ENCODE measurements at places on chromosomes 5 and 9.
A peak's percentile ranks its signal among the peaks of the same experiment; 100 is the strongest.

DNA sequence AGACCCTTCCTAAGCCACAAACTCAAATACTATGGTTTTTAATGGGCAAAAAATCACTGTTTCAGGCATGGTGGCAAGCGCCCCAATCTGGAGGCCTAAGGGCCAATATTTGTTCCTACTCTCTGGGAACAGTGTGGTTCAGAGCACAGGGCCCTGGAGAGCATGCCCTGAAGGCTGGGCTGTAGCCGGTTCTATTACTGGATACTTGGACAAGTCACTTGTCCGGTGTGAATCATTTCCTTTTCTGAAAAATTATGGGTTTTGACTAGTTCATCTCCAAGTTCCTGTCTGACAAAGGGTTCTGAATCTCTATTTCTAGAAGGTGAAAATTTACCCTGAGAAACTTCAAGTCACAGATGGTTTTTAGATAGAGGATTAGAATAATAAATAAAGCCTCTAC is 75.0 kb downstream of the OTULIN start:
- DNase-seq: no peak
- no peak overlapping the region for H3K27ac ChIP-seq
- H3K4me3 ChIP-seq: no peak overlapping the region
- H3K36me3 ChIP-seq: peaks cover 12% of the 10 kb centered on the region
- no peaks in the 10 kb centered on the region for H3K27me3 ChIP-seq

DNA sequence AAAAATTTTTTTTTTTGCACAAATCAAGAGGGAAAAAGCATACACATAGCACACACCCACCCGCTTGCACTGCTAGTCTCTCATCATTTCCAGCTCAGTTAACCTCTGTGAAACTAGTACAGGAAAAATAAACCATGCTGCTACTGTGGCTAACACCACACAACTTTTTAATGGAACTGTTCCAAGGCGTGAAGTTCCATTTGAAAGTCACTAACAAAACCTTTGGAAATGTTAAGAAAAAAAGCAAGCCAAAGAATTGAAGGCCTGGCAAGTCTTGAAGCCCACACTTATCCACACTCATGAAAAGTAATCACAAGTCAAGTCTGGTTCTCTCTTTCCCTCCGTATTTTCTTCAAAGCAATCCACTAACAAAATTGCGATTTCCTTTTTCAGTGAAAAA is 116.3 kb downstream of the FANCC start:
- H3K4me1 ChIP-seq: peaks cover 2% of the 10 kb centered on the region
- no peaks in the 10 kb centered on the region for H3K27me3 ChIP-seq
- no peaks in the 10 kb centered on the region for H3K36me3 ChIP-seq

GRCh38 chr9:96279932-96280331 is 22.0 kb downstream of the HSD17B3 start:
- DNase-seq: no peak
- no peaks in the 10 kb centered on the region for H3K4me1 ChIP-seq
- H3K4me3 ChIP-seq: no peak overlapping the region
- peaks cover 10% of the 10 kb centered on the region for H3K27me3 ChIP-seq
- H3K27ac ChIP-seq: no peak overlapping the region

GRCh38 chr9:129262261-129262660 is 84.2 kb upstream of the IER5L start:
- H3K4me1 ChIP-seq: peaks cover 32% of the 10 kb centered on the region
- H3K27ac ChIP-seq: no peak overlapping the region
- peak overlapping the region; percentile 63 for H3K4me3 ChIP-seq
- peaks cover 10% of the 10 kb centered on the region for H3K27me3 ChIP-seq
- no peak for DNase-seq

DNA sequence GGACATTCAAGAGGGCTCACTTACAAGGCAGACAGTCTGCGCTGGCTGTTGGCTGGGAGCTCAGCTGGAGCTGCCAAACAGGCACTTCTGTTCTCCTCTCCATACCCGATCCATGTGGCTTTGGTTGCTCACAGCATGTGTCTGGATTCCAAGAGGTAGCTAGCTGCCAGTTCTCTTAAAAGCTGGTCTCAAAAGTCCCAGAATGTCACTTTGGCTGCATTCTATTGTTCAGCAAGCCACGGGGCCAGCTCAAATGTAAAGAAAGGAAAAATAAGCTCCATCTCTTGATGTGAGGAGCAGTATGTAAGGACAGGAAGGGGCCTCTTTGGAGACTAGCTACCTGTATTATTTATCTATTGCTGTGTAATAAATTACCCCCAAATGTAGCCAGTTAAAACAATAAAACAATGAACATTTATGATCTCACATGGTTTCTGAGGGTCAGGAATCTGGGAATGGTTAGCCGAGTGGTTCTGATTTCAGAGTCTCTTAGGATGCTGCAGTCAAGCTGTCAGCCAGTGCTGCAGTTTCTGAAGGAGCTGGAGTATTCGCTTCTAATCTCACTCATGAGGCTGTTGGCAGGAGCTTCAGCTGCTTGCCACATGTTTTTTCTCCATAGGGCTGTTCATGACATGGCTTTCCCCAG is 112.7 kb upstream of the CLINT1 start:
- H3K27me3 ChIP-seq: peaks cover 41% of the 10 kb centered on the region
- no peak overlapping the region for H3K27ac ChIP-seq

DNA sequence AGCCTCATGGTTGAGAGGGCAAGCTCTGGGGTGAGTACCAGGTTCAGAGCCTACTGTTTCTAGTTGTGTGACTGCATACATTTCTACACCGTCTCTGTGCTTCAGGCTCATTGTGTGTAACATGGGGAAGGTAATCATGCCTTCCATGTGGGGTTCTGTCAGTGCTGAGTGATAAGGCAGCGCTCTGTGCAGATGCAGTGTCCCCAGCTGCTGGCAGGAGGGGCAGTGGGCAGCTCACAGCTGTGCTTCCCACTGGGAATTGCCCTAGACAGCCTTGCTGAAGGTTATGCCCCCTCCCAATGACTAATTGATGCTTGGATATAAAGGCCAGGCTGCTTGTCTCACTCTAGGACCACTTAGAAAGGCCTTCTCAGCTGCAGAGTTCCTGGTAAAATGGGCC is 121.8 kb upstream of the SAP30L start:
- no peaks in the 10 kb centered on the region for H3K27me3 ChIP-seq
- peaks cover 12% of the 10 kb centered on the region for H3K4me1 ChIP-seq
- DNase-seq: no peak
- no peak overlapping the region for H3K4me3 ChIP-seq
- peak overlapping the region; percentile 34 for H3K27ac ChIP-seq

DNA sequence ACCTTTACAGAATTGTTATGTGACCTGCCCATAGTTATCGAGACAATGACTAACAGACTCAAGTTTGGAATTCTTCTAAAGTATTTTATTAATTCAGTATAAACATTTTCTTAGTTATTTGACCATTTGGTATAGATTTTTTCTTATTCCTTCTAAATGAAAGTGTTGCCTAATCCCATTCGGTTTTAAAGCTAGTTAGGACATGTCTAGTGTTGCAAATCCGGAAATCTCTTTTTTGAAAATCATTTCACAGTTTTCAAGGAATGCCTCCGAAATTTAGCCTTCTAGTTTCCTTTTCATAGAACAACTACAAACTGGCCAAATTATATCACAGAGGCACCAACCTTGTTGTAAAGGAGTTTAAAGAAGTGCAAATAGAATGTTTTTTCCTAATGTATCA is 171.8 kb downstream of the XRCC4 start:
- no peak overlapping the region for H3K27ac ChIP-seq
- H3K4me3 ChIP-seq: no peak overlapping the region
- H3K27me3 ChIP-seq: no peaks in the 10 kb centered on the region
- no peak for DNase-seq
- peaks cover under 1% of the 10 kb centered on the region for H3K4me1 ChIP-seq

GRCh38 chr9:129081388-129081904 is 535 bp downstream of the DOLPP1 start:
- peak overlapping the region; percentile 72 for H3K27ac ChIP-seq
- no peaks in the 10 kb centered on the region for H3K36me3 ChIP-seq
- peaks cover 23% of the 10 kb centered on the region for H3K4me1 ChIP-seq
- H3K4me3 ChIP-seq: peak overlapping the region; percentile 92

- DNase-seq: no peak
- H3K4me3 ChIP-seq: no peak overlapping the region
- H3K27ac ChIP-seq: no peak overlapping the region
- peaks cover 62% of the 10 kb centered on the region for H3K27me3 ChIP-seq
- no peaks in the 10 kb centered on the region for H3K36me3 ChIP-seq
Measured at GRCh38 chr9:98500337-98500919, 208.3 kb downstream of the GABBR2 start.

GRCh38 chr5:175682664-175683063 is 24.8 kb downstream of the HRH2 start:
- DNase-seq: no peak
- H3K4me1 ChIP-seq: peaks cover 18% of the 10 kb centered on the region
- H3K4me3 ChIP-seq: no peak overlapping the region
- H3K27me3 ChIP-seq: no peaks in the 10 kb centered on the region
- peaks cover 3% of the 10 kb centered on the region for H3K36me3 ChIP-seq

GRCh38 chr9:126624912-126625311 is 11.2 kb downstream of the LMX1B start:
- H3K36me3 ChIP-seq: no peaks in the 10 kb centered on the region
- H3K27ac ChIP-seq: no peak overlapping the region
- peak overlapping the region; percentile 88 for H3K4me3 ChIP-seq
- H3K4me1 ChIP-seq: peaks cover 12% of the 10 kb centered on the region
- DNase-seq: no peak

- peaks cover 5% of the 10 kb centered on the region for H3K36me3 ChIP-seq
- H3K4me1 ChIP-seq: peaks cover 4% of the 10 kb centered on the region
- no peak overlapping the region for H3K27ac ChIP-seq
- no peaks in the 10 kb centered on the region for H3K27me3 ChIP-seq
- DNase-seq: no peak
Measured at GRCh38 chr5:168467755-168468330, 18.4 kb upstream of the RARS1 start.
